ENCODE measurements at places on chromosomes 12 and 14.

DNA sequence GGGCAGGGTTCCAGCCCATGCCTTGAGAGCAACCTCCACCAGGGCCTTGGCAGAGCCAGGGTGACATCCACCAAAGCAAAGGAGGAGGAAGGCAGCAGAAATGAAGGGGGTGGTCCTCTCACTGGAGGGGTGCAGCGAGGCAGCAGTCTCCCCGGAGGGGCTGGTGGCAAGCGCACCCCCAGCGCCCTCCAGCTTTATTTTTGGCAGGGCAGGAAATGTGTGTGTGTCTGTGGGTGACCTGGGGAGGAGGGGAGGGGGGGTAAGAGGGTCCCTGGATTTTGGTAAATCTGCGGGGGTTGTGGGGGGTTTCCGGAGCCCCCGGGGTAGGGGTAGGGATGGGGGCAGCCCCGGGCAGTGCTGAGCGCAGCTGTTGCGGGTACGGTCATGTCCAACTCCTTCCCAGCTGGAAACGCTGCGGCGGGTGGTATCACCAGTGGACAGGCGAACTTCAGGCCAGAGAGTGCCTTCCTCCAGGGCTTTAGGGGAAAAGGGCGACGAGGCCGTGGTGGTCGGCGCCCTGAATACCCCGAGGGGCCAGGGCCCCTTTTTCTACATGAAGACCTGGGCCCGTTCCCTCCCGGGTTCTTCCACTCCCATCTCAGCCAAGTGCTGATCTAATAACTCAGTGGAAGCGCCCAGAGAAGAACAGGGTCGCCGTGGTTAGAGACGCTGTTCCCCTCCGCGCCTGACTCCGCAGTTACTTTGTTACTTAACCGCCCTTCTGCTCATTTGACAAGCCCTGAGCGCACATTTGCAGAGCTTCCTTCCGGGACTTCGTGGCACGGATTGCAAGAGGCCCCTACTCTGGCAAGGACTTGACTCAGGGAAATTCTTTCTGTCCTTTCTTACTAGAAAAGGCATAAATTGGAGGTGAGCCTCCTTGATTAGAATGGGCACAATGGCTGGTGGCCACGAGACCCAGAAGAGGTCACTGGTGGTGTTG lies 55.2 kb downstream of the FOS start:
- peak; percentile 19 for DNase-seq

DNA sequence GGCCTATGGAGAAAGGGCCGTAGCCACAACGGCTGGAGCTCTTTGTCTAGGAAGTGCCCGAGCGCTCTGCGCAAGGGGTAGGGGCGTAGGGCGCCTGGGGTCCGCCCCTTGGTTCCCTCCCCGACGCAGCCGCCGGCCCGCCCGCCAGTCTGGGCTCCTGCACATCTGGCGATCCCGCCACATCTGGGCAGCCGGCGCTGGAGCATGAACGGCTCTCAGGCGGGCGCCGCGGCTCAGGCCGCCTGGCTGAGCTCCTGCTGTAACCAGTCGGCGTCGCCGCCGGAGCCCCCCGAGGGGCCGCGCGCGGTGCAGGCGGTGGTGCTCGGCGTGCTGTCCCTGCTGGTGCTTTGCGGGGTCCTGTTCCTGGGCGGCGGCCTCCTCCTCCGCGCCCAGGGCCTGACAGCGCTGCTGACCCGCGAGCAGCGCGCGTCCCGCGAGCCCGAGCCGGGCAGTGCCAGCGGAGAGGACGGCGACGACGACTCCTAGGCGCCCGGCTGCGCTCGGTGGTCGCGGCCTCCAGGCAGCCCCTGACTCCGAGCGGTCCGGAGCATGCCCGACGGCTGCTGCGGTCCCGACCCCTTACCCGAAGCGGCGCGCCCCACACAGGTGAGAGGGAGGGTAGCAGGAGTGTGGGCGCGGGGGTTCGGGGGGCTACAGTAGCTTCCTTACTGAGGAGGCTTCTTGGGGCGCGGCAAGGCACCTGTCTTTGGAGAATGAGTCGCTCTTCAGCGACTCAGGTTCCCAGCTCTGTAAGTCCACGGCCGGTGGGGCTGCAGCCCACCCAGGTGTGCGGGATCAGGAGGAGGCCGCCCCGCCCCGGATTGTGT lies at the start of gene SMIM41:
TSS of gene SMIM41 (plus strand) at position 129 of the 827 bp plus-strand sequence. CDS start at position 205, 76 bp downstream.
- no peak for DNase-seq

DNA sequence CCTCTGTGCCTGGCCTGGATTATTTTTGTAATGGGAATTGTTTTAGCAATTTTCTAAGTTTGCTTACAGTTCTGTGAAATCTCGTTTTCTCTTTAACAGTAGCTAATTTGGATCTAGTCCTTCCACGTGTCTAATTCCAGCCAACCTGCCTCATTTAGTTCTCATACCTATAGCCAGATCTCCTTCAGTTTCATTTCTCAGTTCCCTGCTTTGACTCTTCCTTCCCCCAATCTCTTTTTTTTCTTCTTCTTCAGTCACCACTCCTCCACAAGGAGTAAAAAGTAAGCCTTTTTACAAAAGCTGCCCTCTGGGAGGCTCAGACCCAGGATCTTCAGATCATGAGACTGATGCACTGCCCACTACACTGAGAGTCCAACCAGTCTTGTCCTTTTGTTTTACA lies 1.4 kb downstream of the THTPA start:
- DNase-seq, result no peak

DNA sequence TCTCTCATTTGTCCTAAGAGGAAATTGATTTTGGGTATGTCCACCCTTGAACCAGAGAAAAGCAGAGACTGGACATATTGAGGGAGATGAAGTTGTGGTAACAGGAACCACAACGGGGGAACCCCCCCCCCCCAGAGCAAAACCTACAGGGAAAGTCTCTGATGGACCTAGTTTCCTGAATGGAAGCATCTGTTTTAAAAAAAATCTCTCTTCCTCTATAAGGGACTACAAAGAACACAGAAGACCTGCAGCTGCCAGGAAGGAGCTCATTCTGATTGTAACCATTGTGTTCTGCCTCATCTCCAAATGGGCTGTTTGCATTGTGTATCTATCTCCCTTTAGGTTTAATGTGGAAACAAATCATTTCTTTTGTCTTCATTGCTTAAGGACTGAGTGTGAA lies 13.4 kb downstream of the C1S start:
- no peak for DNase-seq

GRCh38 chr14:69953266-69953915 lies 74.2 kb downstream of the SMOC1 start:
- no peak for DNase-seq

DNA sequence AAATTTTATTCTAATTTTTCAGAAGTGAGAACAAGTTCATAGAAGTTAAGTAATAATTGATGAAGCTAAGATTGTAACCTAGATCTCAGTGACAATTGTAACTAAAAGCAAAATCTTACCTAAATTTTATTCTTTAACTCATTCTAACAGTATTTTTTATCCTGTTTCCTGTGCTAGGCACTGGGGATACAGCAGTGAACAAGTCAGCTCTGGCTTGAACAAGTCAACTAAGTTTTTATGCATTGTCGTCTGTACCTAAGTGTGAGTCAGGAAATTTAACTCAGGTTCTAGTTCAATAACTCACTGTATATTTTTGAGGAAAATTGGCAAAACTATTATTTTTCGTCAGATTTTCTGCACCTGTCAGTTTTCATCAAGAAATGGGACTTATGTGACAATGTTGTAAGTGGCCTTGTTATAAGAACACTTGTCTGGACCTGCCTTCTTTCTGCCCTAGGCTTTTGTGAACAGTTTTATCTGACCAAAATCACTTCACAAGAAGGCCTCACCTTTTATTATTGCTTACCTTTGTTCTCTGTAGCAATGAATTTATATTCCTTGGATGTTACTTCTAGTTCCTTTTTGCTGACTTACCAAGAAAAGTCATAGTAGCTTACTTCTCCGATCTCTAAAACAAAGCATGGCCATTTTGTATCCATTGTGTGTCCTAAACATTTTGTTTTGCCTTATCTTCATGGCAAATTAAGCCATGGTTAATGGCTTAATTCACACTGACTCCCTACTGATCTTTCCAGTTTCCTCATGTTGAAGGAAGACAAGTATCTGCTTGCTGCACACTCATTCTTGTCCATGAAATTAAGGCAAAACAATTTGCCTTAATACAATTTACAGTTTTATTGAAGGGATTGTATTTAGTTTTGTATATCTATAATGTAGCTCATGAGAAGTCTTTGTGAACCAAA lies 2.7 kb downstream of the TMTC3 start:
- no peak for DNase-seq

DNA sequence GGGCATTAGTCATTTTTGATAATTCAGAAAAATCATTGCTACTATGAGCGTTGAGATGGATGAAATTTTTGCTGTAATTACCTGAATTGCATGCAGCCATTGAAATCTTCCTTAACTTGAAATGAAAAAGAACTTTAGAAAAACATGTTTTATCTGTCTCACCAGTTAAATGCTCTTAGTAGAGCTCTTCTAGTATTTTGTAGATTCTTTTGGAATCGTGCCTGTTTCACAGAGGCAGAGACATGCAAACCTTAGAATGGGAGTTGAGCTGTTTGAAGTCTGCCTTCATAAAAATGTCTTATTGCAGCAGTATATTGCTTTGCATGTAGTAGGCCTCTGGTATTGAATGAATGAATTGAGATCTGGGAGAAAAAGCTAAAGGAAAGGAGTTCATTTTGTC lies 4.2 kb downstream of the PEX5 start:
- no peak for DNase-seq

- no peak for DNase-seq
Observed at GRCh38 chr14:24875991-24876878, 173.7 kb downstream of the STXBP6 start.

GRCh38 chr12:58369576-58369975 lies 428.2 kb downstream of the ATP23 start:
- no peak for DNase-seq

GRCh38 chr12:85029456-85029855 lies 6.6 kb downstream of the TSPAN19 start:
- DNase-seq, result no peak
